ENCODE measurements at places on chromosomes 5 and 9. TPM values are rescaled to one million over a fixed set of nuclear protein-coding genes. Genes with fewer than 3 reads are reported as not detected.

- DNase-seq: no peak
- H3K4me3 ChIP-seq: no peak overlapping the region
- H3K36me3 ChIP-seq: no peaks in the 10 kb centered on the region
Observed at GRCh38 chr9:2109069-2109650, 94.0 kb downstream of the SMARCA2 start.

GRCh38 chr9:11892401-11892800 is 800.8 kb upstream of the TYRP1 start:
- H3K4me1 ChIP-seq: no peaks in the 10 kb centered on the region
- no peaks in the 10 kb centered on the region for H3K27me3 ChIP-seq
- no peak for DNase-seq
- no peak overlapping the region for H3K27ac ChIP-seq
- H3K4me3 ChIP-seq: no peak overlapping the region

- peaks cover 5% of the 10 kb centered on the region for H3K4me1 ChIP-seq
- peak overlapping the region; percentile 93 for H3K27ac ChIP-seq
- peak overlapping the region; percentile 96 for H3K4me3 ChIP-seq
- H3K36me3 ChIP-seq: no peaks in the 10 kb centered on the region
- DNase-seq: no peak
Observed at GRCh38 chr5:62306323-62306895, 403 bp downstream of the KIF2A start.

GRCh38 chr9:114464281-114465051 is 40.8 kb downstream of the WHRN start:
- H3K27ac ChIP-seq: no peak overlapping the region
- H3K27me3 ChIP-seq: no peaks in the 10 kb centered on the region
- no peak for DNase-seq
- H3K4me3 ChIP-seq: no peak overlapping the region
- no peaks in the 10 kb centered on the region for H3K36me3 ChIP-seq

DNA sequence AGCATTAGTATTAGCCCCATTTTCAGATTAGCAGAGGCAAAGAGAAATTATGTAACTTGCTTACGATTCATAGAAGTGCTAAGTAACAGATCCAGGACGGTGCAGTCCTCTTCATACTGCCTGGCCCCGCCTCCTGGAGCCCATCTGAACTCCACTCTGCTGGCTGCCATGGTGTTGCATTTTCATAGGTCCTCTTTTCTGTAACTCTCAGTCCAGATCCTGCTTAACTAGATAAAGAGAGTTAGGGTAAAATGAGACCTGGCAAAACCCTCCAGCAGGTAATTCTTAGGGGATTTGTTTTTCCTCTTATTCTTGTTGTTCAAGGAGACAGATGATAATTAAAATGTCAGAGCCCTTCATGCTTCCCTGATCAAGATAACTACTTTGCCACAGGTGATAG is 135.1 kb upstream of the EFNA5 start:
- no peak overlapping the region for H3K27ac ChIP-seq
- no peaks in the 10 kb centered on the region for H3K4me1 ChIP-seq

- no peak overlapping the region for H3K27ac ChIP-seq
- H3K36me3 ChIP-seq: no peaks in the 10 kb centered on the region
- no peak for DNase-seq
- no peaks in the 10 kb centered on the region for H3K27me3 ChIP-seq
- H3K4me1 ChIP-seq: no peaks in the 10 kb centered on the region
- no peak overlapping the region for H3K4me3 ChIP-seq
Observed at GRCh38 chr9:125447202-125447802, 185.7 kb downstream of the GAPVD1 start.

The RNF208 gene
- 7.7 TPM for polyA plus RNA-seq

Data from testis (tissue), 5 donors.